ENCODE measurements at places on chromosomes 11 and 22.
A peak's percentile ranks its signal among the peaks of the same experiment; 100 is the strongest.

DNA sequence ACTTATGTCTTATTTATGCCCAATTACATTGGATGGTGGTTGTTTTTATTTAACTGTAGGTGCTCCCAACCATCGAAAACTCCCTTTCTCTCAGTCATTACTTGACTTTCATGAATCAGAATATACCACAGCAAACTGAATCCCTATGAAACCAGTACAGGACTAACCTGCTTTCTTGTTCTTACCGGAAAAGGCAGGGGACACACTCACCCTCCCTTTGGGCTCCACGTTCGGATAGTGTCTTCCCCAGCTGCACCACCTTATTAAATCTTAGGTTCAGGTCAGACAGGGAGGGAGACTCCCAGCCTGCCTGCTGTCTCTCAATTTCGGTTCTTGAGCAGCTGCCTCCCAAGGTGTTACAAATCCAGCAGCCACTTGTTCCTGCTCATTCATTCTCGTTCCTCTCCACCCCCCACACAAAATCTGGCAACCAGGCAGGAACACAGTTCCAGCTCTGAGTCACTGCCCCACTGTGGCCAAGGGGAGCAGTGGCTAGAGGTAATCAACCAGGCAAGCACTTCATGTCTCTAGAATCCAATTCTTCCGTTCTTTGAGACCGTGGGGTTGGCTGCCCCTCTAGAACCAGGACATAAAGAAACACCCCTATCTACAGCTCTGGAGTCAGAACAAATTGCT, 133.0 kb downstream of the PLEKHA7 start:
- DNase-seq: peak; percentile 13

DNA sequence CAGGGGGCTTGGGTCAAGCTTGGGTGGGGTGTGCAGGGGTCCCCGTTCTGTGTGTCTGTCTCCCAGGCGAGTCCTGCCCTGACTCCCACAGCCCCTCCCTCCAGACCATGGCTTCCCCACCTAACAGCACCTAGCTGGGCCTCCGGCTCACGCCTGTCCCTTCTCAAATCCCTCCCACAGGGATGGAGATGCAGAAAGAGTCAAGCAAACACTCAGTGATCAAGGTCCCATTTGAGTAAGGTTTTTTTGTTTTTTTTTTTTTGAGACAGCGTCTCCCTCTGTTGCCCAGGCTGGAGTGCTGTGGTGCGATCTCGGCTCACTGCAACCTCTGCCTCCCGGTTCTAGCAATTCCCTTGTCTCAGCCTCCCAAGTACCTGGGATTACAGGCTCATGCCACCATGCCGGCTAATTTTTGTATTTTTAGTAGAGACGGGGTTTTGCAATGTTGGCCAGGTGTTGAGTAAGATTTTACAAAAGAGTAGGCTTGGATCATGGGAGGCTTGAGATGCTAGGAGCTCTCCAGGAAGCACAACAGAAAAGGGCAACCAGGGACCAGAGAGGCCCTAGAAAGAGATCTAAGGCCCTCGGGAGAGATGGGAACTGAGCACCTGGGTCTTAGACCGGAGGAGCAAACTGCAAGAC, 5.7 kb downstream of the APOBEC3D start:
- DNase-seq: no peak

DNA sequence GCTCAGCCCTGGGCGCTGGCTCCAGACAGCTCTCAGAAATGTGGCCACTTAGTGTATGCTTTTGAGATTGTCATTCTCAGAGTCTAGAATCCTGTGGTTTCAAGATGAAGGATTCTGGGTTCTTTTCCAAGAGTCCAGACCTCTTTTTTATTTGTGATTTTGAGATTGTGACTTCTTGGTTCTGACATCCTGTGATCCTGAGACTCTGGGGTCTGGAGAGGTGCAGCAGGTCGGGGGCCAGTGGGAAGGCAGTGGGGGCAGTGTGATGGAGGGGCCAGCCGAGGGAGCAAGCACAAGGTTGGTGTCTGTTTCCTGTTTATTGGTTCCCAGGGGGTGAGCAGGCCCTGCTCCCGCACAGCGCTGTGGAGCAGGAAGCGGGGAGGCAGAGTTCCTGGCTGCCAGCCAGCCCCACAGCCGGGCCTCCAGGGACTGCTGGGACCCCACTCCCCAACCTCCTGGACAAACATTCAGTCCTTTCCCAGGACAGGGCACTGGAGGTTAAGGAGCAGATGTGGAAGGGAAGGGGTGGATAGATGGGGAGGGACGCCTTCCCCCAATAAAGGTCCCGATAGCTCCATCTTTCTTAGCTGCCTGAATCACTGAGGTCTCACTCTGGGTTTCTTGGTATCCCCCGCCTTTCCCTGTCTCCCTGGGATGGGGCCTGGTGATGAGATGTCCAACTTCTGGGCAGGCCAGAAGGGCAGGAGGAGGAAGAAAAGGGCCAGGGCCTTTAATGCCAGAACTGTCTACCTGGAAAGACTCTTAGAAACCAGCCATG, 13.7 kb downstream of the ARHGEF17 start:
- DNase-seq: peak; percentile 65

DNA sequence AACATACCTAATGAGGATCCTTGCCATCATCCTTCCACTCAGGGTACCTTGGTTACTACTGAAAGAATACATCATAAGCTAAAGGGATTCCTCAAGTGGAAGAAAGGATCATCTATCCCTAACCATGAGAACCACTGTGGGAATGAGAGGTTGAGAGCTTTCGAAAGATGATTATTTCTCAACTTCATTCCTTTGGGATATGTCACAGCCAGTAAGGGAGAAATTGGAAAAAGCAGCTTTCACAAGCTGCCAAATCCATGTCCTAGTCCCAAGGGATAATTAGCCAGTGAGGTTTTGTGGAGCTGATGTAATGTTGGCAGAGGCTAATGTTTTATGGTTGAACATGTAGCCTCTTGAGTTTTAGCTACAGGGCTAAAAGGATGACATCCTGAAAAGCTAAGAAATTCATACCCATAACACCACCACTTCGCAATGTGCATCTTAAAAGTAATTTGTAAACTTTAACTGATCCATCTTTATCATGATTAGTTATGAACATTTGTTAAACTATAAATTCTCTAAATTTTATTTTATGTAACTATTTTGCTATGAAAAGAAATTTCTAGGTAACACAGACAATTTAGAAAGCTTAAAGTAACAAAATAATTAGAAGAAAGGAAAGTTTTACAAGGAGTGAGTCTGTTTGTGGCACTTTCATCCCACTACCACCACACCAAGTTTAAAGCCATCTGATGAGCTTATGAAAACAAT, 123.9 kb downstream of the MRTFA start:
- no peak for DNase-seq

- DNase-seq: no peak
Observed at GRCh38 chr22:38353701-38354100, 36.5 kb upstream of the CSNK1E start.

- no peak for DNase-seq
Observed at GRCh38 chr11:12942157-12942556, 67.0 kb upstream of the RASSF10 start.

DNA sequence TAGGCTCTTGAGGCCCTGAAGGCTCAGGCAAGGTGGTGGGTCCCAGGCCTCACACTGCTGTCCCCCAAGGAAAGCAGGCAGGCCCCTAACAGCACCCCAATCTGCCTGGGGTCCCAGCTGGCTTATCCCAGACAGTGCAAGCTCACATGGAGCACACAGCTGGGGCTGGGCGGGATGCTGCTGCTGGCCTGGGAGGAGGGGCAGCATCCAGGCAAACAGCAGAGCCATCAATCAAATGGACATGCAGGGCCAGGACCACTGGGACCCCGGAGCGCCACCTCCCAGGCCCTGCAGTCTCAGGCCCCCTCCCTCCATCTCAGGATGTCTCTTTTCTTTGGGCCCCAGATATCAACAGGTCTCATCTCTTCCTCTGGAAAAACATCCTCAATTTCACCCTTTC, 140.3 kb downstream of the BRD1 start:
- DNase-seq: no peak

DNA sequence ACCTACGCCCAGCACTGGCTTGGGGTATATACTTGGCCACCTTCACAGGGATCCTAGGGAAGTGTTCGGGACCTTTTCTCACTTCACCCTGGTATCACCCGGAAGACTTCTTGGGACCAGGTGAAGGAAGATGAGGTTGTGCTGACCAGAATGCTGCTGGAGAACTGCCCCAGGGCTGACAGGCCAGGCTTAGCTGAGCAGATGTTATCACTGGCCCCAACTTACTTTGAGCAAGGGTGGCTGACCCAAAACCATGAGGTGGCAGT, 4.5 kb downstream of the FTH1 start:
- DNase-seq: no peak

DNA sequence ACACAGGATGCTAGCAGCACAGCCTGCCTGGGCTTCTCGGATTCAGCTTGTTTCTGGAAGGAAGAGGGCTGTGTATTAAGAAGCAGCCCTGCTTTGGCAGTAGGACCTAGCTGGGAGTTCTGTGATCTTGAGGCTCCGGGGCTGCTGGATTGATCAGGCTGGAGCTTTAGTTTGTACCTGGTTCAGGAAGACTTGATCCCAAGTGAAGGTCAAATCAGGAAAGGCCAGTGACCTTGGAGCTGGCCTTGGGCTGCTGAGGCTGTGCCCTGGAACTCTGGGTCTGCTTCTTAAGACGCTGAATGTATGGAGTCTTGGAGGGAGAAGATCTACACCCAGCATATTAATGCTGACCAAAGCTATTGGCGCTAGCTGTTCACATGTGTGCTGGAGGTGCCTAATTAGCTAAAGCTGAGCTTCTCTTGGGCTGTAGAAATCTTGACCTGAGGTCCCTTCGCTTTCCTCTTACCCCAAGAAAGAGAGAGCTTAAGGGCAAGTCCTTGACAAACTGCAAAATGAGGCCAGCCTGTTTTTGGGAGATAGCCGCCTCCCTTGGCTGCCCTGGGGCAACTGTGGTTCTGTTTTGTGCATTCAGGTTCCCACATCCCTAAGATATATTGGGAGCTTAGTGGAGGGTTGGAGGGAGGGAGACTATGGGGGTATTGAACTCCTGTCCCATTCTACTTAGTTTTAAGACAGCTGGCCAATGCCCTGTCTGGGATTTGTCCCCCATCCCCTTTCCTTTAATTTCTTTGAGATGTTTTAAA, 135.9 kb downstream of the DBX1 start:
- DNase-seq: no peak

DNA sequence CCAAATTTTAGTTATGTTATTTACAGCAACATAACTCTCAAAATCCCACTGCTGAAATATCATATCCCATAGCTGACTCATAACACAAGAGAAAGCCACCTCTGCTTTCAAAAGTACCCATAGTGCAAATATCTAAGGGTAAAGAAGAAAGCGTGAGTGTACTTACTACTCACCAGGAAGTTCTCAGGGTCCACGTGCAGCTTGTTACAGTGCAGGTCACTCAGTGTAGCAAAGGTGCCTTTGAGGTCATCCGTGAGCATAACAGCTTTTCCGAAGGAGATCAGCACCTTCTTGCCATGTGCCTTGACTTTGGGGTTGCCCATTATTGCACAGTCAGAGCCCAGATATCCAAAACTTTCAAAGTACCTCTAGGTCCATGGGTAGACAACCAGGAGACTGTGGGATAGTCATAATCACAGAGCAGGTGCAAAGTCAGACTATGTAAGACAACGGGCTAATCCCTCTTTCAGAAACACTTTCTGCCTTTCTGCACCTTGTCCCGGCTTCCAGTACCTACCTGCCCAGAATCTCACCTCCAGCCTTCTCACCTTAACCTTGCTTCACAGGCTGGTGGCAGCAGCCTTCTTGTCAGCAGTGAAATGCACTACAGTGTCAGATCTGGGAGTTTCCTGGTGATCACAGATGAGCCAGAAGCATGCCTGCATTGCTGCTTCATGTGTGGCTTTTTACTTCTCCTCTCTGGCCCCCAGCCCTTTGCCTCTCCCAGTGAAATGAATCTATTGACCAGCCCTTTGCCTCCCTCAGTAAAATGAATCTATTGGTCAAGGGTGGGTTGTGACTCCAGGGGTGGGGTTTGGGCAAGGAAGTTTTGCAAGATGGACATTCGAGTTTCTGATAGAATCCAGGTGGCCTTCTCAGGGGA, 6.5 kb downstream of the HBG1 start:
- no peak for DNase-seq

- no peak for DNase-seq
Observed at GRCh38 chr22:31734512-31734911, 15.4 kb downstream of the PRR14L start.

GRCh38 chr11:128405714-128406662, 181.4 kb downstream of the ETS1 start:
- no peak for DNase-seq

DNA sequence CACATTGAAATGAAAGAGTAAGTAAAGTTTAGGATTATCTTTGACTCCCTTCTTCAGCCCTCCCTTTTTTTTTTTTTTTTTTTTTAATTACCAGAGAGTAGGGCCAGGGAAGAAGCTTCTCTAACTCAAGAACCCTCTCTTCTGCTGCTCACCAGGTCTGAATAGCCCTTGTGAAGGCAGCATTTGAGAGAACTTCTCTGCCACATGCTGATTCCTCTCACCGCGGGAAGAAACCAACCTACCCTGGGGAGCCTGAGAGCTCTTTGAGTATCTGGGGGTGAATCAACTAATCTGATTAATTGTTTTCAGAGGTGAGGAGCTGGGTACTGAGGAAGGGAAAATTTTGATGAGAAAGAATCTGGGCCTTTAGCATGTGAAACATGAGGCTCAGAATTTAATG, 434.5 kb upstream of the CCDC90B start:
- no peak for DNase-seq

GRCh38 chr22:44408829-44409192, 89.2 kb downstream of the RTL6 start:
- DNase-seq: no peak

GRCh38 chr11:95767498-95767897, 22.1 kb downstream of the FAM76B start:
- DNase-seq: no peak

- no peak for DNase-seq
Observed at GRCh38 chr11:6260207-6260726, 629 bp downstream of the CCKBR start.

DNA sequence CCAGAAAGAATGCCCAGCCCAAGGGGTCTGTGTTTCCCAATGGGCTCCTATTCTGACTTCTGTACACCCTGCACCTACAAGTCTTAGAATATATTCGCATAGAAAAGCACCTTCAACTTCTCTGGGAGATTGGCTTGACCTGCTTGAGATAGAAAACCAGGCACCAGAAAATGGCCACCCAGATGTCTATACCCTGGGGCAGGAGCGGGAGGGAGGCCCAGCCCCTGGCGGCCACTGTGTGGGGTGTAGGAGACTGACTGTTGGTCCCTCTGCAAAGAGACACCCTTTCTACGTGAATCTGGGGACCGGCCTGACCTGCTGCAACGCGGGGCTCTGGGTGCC, 8.5 kb downstream of the DENND6B start:
- no peak for DNase-seq

Data from hematopoietic multipotent progenitor cell (in vitro differentiated cells).